ENCODE measurements at places on chromosomes 6 and 20.

GRCh38 chr20:53875452-53875851 is 194.9 kb downstream of the BCAS1 start:
- DNase-seq, result no peak

DNA sequence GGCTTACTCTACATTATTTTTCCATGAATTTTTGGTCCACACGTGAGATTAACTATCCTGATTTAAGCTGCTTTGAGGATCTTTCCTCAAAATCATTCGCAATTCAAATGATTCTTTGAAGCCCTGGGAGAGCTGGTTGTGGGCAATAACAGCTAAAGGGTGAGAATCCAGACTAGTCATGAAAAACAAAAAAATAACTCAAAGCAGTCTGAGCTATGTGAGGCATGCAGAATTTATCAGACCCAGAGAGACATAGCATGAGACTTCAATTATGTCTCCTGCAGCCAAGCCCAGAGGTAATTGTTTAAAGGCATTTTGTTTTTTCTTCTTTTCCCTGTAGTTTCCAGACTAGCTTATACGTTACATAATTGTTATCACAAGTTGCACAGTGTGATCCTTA is 517.3 kb upstream of the PTCHD4 start:
- no peak for DNase-seq

DNA sequence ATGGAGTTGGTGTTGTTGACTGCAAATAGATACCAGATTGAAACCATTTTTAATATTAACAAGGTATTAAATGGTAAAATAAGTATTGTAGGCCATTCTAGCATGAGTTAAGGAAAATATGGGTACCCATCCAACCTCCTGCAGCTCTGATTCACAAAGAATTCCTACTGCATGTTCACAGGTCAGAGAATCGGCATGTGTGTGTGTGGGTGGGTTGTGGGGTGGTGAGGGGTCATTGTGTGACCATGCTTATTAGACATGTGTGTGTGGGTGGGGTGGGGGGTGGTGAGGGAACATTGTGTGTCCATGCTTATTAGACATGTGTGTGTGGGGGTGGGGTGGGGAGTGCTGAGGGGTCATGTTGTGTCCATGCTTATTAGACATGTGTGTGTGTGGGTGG is 3.2 kb downstream of the IYD start:
- DNase-seq, result no peak

DNA sequence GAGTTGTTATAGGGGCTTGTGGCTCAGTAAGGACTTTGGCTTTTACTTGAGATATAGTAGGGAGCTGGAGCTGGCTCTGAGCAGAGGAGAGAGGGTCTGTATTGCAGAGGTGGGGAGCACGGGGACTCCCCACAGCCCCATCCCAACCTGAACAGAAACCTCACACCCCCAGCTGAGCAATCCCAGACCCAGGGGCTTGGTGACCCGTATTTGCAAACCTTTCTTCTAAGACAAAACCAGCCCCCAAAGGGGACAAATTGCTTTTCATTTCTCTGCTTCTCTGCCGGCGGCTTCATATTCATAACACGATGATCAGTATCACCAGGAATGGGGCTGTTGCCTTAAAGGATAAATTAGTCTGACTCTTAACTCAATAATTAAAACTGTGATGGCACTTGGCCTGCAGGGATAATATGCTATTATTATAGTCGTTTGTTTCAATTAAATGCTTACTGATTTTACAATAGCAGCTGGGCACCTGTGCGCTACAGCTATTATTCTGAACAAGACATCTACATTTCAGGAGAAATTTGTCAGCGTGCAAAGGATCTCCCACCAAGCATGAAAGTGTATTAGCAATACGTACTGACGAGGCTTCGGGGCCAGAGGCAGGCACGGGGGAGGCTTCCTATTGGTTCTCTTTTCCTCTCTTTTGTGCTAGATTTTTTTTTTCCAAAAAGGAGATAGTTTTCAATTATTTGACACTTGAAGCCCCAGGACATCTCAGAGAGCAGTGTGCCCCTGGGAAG is 118.1 kb downstream of the TOX2 start:
- no peak for DNase-seq

DNA sequence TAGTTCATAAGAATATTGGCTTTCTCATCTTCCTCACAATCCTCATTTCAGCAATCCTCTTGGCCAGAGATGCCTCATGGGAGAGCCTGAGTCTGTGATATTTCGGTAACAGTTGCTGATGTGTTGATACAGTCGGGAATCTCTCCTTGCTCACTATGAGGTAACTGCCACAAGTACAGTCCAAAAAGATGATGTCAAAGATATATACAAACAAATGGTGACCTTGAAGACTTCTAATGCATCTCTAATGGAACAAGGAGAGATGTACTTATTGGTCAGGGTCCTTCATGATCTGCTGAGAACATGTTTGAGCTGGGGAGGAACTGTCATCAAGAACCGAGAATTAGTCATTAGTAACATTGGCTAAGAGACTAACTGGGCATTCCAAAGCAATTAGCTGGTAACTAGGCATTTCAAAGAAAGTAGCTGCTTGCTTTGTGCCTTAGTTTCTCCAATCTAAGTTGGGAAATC is 56.1 kb downstream of the FILIP1 start:
- DNase-seq, result no peak

- no peak for DNase-seq
Observed at GRCh38 chr6:150684714-150685459, 85.2 kb downstream of the PLEKHG1 start.

GRCh38 chr6:159071843-159072769 is 27.3 kb upstream of the TAGAP start:
- DNase-seq, result no peak

DNA sequence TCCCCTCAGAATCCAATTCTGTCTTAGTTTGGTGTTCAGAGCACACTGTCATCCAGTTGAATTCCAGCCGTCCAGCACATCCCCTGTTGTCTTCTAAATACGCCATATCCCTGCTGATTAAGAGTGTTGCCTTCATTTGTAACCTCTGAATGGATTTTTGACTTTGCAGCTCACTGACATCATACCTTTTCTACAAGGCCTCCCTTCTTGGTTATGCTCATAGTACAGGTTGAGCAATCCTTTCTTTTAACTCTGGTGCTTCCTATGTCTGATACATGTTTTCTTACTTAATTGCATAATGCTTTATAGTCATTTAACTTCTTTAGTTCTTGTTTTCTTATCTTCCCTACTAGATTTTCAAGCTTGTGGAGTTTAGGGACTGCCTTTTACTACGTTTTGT is 36.4 kb downstream of the XRN2 start:
- DNase-seq, result no peak

DNA sequence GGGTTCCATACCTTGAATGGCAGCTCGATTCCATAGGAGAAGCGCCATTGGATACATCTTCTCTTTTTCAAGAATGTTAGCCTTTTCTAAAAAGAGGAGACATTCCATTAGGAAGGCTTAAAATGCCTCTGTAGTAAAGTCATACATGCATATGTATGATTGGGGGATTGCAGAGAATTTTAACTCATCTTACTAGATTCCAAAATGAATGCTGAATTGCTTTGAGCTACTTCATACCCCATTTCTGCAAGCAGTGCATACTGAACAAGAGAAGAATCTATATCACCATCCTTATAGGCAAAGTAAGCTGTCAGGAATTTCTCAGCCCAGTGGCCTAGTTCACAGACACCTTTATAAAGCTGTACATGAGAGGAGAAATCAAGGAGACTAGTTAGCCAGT is 80.3 kb downstream of the NDUFAF5 start:
- no peak for DNase-seq

DNA sequence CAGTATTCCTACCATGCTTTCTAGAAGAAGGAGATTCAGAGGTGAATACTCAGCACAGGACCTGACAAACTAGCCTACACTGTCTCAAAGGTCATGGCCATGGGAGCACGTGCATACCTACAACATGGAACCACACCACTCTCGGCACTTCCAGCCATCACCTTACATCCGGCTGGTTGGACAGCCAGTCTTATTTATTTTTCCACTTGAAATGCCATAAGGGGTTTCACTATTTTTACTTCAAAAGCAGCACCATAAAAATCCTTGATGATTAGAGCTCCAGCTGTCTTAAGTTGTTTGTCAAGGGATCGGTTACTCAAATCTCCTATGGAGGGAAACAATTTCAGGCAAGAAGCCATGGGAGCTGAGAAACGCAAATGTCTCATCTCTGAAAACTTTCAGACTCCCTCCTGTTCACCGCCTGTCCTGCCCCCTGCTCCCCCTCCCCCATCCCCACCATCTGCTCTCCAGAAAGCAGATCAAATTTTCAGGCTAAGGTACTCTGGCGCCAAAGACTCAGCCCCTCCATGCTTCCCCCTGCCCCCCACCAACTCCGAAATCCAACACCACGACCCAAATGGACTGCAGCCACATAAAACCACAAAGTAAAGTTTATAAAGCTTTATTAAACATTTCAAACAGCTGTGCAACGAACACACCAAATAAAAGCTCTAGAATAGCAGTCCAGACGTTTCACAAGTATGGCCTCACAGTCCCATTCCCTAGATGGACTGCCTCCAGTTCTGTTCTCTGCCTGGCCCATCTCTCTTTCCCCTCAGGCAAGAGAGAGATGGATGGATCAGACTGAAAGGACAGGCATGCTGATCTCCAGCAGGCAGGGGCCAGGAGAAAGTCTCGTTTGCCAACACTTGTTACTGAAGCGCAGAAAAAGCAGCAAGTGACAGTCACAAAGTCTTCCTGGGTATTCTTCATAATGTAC is 4.0 kb upstream of the NNAT start:
- no peak for DNase-seq

DNA sequence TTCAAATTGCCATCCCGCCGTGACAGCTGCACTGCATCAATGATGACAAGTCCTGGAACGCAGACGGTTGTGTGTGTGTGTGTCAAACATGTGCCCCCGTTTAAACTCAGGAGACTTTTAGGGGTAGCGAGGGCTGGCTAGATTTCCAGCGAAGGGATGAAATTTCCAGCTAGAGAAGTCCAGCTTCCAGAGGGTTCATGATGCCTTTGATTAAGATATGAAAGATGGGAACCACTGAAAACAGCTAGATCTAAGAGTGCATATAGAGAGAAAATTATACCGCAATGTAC is 644 bp downstream of the KIZ start:
- DNase-seq, result no peak

DNA sequence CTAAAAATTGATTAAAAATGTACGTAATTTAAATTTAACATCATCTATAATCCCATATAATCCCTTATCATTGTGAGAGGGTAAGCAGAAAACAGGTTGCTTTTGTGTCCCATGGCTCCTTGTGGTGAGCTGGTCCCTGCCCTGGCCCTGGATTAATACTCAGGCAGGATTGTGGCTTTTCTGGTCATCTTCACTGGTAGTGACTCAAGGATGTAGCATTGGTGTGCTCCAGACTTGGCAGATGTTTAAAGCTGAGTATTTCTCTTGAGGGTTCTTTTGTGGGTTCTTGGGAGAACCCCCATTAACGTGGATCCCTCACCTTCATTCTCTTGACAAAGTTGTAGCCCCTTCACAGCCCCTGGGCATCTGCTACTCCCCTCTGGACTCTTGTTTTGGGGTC is 39.3 kb downstream of the SNRNP48 start:
- DNase-seq, result no peak

- no peak for DNase-seq
Observed at GRCh38 chr20:33647603-33648395, 14.3 kb upstream of the C20orf144 start.

DNA sequence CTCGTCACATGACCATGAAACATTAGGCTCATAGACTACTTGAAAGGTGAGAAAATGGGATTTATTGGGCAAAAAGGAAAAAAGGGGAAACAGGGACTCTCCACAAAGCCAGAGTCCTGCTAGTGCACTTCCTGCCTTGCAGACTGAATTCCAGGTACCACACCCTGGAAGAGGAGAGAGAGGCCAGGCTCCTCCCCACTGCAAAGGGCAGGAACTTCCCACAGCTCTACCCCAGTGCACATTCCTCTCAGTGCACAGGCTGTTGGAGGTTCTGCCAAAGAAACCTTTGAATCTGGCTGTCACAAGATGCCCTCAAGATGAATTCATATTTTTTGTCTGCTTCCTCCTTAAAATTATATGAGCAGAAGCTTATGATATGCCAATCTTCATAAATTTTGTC is 920.4 kb upstream of the GJE1 start:
- DNase-seq, result no peak

DNA sequence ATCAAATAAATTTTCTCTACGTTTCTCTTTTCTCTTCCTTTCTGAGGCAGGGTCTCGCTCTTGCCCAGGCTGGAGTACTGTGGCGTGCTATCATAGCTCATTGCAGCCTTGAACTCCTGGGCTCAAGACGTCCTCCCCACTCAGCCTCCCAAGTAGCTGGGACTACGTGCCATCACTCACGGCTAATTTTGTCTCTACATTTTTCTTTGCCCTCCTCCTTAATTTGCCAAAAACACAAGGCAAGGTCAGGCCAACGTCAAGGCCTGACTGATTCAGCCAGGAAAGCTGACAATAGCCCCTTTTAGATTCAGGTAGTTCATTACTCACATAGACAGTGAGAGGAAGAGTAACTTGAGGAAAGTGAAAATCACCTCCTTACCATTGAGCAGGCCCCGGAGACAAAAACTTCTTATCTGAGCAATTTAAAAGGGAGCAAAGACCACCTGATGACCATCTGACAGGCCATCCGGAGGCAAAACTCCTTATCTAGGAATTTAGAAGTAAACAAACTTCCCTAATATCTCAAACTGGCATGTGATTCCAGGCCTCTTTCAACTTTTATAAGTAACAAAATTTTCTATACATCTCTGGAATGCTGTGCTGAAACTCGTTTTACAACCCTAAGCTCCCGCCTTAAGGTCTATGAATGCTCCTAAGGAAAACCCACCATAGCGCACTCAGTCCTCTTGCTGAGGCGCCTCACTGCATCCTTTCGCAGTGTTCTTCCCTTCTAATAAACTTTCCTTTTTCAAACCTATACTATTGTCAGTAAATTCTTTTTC is 42.1 kb upstream of the SRPK1 start:
- DNase-seq, result no peak

GRCh38 chr6:7237653-7238188 is 75.3 kb downstream of the SSR1 start:
- DNase-seq, result no peak

GRCh38 chr20:17810847-17811627 is 111.3 kb downstream of the BANF2 start:
- DNase-seq, result no peak

DNA sequence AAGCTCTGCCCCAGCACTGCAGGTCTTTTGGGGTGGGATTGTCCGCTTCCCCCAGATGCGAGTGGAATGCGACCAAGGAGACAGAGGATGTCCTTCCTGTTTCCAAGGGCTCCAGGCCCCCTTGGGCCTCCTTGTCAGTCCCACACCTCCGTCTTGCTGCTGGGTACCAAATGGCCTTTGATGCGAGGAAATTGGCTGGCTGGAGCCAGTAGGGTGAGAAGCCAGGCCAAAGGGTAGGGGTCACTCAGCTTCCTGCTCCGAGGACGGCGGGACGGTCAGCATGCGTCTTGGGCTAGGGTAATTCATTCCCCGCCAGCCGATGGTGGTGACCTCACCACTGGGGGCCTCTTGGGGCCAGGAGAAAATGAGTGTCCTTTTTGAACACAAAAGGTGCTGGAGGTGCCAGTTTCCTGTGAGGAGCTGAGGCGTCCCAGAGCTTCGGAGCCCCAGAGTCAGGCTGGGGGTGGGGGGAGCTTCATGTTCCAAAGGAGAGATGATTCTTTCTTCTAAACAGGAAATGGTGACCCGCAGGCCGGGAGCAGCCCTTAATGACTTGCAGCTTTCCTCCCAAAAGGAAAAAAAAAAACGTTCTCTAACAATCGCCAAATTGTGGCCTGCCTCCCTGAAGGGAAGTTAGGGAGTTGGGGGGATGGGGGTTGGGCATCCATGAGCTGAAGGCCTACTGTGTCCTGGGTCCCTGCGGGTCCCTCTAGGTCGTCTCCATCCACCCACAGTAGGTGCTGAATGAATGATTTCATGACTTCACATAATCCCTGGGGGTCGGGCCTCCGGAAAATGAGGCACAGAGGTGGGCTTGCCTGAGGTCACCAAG is 6.7 kb downstream of the SNAI1 start:
- no peak for DNase-seq
